ENCODE measurements at places on chromosomes 6 and 20.

GRCh38 chr20:37901654-37902503 is 1.0 kb upstream of the VSTM2L start:
- peak; percentile 52 for DNase-seq

DNA sequence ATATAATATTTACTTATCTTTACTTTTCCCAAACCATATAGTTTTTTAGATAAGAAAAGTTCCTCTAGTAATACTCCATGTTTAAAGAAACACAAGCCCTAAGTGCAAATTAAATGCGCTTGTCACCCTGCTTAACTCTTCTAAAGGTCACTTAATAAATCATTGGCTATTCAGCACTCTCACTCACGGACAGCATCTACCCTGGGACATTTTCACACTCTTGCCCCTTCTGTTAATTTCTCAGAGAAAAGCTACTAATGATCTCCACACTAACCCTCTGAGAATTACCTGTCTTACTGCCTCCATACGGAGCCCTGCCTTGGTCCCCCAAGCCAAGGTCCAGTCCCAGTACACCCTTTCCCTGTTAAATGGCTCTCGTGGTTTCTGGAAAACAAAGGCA is 102.2 kb downstream of the NRN1 start:
- no peak for DNase-seq

DNA sequence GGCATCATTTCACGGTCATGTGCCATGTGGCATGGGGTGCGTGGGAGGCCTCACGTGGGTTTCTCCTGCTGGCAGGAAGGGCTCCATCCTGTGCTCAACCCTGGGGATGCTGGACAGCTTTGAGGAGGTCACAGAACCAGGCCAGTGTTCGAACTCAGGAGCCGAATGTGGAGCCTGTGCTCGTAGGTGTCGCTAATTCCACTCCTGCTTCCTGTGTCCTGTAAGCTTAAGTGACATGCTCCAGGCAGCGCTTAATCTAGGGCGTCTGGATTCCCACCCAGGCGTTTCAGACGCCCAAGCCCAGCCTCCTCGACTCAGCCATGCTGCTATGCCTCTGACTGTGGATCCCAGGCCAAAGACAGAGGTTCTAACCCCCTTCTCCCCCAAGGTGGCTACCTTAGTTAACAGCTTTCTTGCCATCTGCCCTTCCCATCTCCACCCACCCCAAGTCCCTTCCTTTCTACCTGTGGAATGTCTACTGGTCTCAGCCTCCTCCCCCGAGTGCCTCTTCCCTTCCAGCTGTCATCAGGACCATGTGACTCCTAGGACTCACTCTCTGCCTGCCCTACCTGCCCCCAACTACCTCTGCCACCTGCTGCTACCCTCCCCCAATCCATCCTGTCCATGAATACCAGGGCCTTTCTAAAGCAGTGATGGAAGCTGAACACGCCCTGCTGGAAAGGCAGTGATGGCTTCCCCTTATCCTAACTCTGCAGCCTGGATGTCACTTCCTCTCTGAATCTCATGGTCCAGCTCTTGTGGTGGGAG is 255.1 kb downstream of the CDH26 start:
- no peak for DNase-seq

DNA sequence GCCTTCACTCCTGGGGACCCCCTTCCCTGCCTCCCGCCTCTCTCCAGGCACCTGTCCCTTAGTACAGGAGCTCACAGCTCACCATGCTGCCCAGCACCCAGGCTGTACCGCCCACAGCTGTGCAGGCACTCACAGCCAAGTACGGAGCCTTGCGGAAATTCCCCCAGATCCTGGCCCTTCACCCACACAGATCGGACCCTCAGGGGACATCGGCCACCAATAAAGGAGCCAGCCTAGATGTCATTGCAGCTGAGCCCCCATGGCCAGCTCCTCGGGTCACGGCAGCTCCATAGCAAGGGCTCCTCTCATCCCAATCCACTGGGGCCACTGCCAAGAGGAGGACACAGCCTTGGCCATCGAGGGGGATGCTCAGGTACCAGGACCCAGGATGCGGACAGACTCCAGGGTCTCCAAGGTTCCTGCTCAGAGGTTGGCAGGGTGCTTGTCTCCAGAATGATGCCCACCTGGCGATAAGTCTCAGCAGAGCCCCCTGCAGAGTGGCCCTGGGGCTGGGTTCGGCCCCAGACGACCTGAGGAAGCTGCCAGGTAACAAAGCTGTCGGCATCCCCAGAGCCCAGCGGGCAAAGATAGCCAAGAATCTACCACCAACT is 82.3 kb downstream of the YTHDF1 start:
- DNase-seq, result no peak

- no peak for DNase-seq
Observed at GRCh38 chr6:155093430-155093829, 98.3 kb downstream of the TIAM2 start.

DNA sequence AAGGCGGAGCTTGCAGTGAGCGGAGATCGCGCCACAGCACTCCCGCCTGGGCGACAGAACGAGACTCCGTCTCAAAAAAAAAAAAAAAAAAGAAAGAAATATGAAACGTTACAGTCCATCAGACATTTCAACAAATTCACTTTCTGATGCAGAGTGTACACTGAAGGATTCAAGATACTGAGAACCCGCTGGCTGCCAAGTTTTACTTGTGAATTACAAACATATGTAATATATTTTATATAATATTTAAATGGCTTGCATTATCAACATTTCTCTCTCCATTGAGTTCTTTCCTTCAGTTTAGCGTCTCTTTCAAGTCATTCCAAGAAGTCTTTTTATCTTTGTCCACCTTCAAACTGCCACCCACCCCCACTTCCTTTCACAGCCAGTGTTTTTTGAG is 240.9 kb upstream of the RNF217 start:
- no peak for DNase-seq

GRCh38 chr20:21529863-21530262 is 16.0 kb upstream of the NKX2-2 start:
- no peak for DNase-seq

GRCh38 chr6:38092465-38092864 is 272.9 kb downstream of the ZFAND3 start:
- DNase-seq, result no peak

Measured in upper lobe of left lung (tissue), 6 donors.